ENCODE measurements at places on chromosomes 7 and 10.

- no peak for DNase-seq
These were observed 15.7 kb downstream of the JCAD start for GRCh38 chr10:30043476-30044270.

GRCh38 chr10:101142533-101143344 lies 11.6 kb downstream of the TLX1 start:
- no peak for DNase-seq

DNA sequence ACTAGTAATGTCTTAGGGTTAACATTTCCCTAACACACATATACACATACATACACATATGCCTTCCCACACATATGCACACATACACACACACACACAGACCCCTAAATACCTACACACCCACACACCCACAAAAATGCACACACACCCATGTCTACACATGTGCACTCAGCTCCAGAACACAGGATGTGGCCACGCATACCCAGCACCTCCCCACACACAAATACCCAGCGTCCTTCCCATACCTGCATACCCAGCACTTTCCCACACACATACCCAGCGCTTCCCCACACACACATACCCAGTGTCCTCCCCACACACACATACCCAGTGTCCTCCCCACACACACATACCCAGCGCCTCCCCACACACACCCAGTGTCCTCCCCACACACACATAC lies 534.9 kb downstream of the DNAJB6 start:
- no peak for DNase-seq

DNA sequence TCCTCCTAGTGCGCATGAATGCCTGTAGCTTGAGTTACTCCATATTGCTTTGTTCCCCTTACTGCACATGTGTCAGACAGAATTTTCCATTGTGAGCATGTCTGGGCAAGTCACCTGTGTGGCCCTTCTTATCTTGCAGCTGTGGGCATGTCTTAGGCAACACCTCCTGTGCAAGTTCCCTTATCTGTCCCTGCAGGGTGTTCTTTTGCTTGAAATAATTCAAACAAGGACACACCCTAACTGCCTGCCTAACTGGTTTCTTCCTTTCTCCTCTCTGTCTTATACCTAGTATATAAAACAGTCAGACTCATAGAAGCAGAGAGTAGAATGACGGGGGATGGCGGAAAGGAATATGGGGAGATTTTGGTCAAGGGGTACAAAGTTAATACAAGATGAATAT lies 421.1 kb upstream of the SORCS1 start:
- DNase-seq, result no peak

All from urothelium cell line (cell line).